ENCODE measurements at places on chromosomes 7 and 10.
A peak's percentile ranks its signal among the peaks of the same experiment; 100 is the strongest.

DNA sequence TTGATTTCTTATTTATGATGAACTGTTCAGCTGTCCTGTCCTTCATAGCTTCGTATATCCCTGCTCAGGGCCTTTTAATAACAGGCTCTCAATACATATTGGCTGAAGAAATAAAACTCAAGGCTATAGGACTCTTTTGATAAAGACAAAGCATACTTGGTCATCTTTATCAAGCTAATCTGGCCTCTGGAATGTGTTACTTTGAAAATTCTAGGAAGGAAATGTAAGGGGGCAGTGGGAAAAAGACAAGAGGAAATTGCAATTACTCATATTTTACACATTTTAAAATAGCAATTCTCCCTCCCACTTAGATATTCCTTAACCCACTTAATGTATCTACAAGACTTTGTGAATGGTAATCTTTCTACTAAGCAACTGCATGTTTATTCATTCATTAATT is 94.3 kb downstream of the OSBPL3 start:
- DNase-seq = no peak

GRCh38 chr7:55457801-55458200 is 92.7 kb downstream of the LANCL2 start:
- no peak for DNase-seq

DNA sequence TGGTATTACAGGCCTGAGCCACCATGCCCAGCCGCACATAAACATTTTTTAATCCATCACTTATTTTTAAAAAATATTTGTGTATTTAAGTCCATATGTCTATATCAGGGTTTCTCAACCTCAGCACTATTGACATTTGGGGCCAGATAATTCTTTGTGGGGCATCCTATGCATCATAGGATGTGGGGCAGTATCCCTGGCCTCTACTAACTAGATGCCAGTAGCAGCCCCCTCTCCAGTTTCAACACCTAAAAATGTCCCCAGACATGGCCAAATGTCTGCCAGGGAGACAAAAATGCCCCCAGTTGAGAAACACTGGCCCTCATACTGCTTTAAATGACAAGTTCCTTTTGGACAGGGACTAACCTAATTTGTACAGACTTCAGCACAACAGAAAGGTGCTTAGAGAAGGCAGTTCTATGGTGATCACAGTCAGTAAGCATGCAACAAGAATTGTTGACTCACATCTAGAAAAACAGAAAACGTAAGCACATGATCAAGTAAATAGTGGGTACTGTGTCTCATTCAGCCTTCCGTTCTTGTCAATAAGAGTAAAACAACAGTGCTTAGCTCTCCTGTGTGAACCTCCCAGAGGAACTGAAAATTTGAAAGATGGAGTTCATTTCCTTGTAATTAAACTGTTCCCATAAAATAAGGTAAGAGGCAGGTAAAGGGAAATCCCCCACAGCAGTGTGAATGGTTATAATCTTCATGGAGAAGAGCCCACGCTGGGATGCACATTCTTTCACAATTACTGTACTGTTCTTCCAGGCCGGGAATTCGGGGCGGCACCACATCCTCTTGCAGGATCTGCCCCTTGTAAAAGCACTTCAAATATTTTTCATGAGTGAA is 17.3 kb upstream of the ADRB1 start:
- DNase-seq = peak; percentile 26

GRCh38 chr7:26857506-26858240 is 6.7 kb downstream of the SKAP2 start:
- peak; percentile 15 for DNase-seq

- no peak for DNase-seq
Measured at GRCh38 chr10:52172581-52172980, 141.5 kb upstream of the DKK1 start.

GRCh38 chr7:68176974-68177373 is 1180.3 kb downstream of the TYW1 start:
- peak; percentile 19 for DNase-seq

- no peak for DNase-seq
Measured at GRCh38 chr7:131640686-131641085, 84.3 kb upstream of the PODXL start.

DNA sequence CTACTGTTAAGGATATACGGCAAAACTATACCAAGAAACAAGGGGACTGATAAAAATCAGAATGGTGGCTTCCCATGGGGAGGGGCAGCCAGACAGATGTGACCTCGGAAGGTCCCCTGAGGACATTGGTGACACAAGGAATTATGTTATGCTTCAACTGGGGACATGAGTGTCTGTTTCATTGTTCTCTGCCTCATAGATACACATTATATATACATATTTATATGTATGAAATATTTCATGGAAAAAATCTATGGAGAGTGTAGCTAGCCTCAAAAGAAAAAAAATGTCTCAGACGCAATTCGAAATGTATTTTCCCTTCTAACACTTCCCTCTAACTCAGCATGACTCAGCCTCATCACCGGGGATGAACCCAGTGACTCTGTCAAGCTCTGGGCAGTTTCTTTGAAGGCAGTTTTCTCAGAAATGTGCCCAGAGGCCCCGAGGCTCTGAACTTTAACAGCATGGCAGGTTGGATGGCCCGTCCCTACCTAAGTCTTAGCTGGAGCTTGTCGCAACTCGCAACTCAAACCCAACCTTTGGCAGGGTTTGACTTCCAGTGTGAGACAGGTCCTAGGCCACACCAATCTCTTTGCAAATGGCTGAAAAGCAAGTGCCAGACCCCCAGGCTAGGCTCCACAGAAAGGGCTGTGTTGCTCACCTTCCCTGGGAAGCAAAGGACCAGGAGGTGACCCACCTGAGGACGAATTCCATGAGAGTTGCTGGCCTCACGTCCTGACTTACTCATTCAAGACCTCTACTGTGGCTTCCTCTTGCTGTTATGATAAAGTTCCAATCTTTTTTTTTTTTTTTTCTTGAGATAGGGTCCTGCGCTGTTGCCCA is 86.9 kb downstream of the CARD11 start:
- no peak for DNase-seq

DNA sequence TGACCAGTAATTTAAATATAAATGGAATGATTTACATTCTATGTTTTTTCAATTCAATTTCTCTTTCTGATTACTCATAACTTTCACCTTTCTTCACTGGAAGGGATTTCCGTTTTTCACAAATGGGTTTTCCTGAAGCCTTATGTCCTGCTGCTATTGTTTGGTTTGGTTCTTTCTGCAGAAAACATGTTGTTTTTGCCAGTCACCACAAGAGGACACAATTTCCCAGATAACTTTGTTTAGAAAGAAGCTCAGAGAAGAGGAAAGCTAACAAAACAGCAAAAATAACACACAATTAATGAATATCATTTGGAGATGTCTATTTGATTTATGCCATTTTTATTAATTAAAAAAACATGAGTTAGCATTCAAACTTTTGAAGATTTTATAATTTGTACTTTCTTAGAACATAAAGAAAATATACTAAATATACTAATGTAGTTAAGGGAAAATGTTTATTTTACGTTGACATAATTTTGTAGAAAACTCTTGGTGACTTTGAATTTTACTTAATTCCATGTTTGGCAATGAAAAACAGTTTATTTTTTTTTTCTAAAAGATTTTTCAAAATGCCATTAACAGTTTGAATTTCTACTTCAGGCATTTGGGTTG is 4.6 kb upstream of the TWIST1 start:
- no peak for DNase-seq

- no peak for DNase-seq
Measured at GRCh38 chr10:16565604-16566003, 43.9 kb upstream of the C1QL3 start.

DNA sequence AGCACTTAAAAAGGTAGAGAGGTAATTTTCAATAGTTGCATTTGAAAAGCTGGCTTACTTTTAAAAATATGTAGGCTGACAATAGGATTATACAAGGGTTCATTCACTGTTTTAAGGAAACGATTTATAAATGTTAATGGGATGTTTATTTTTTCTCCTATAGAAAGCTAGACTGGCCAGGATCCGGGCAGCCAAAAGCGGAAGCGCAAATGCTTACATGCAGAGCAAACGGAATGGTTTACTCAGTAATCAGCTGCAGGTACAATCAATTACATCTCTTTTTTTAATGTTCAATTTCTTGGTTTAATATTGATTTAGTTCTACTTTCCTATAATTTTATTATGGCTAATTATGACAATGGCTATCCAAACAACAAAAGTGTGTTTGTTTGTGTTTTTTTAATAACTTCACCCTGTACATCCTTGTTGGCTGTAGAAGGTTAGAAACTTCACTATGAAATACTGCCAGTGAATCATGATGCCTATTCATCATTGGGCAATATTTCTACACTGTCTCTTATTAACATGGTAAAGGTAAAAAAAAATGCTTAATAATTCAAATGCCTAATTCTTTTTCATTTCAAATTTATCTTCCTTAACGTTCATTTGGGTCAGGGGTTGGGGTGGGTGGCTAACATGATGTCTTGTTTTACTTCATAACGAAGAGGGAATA is 116.4 kb downstream of the TSPAN12 start:
- DNase-seq = no peak

DNA sequence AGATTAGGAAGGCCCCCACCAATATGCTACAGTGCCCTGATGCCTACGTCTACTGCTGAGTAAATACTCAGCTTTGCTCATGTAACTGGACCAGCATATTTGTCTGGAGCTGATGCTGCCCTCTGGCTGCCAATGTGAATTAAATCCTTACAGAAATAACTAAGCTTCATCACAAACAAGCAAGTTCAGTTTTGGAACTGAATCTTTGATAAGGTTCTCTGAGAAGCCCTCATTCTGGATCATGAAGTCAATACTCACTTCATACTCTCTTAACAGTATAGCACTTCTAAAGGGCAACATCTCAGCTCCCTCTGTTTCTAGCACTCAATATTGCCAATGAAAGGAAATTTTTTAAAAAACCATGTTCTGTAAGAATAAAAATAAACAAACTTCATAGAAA is 246.7 kb downstream of the ETV1 start:
- DNase-seq = no peak

DNA sequence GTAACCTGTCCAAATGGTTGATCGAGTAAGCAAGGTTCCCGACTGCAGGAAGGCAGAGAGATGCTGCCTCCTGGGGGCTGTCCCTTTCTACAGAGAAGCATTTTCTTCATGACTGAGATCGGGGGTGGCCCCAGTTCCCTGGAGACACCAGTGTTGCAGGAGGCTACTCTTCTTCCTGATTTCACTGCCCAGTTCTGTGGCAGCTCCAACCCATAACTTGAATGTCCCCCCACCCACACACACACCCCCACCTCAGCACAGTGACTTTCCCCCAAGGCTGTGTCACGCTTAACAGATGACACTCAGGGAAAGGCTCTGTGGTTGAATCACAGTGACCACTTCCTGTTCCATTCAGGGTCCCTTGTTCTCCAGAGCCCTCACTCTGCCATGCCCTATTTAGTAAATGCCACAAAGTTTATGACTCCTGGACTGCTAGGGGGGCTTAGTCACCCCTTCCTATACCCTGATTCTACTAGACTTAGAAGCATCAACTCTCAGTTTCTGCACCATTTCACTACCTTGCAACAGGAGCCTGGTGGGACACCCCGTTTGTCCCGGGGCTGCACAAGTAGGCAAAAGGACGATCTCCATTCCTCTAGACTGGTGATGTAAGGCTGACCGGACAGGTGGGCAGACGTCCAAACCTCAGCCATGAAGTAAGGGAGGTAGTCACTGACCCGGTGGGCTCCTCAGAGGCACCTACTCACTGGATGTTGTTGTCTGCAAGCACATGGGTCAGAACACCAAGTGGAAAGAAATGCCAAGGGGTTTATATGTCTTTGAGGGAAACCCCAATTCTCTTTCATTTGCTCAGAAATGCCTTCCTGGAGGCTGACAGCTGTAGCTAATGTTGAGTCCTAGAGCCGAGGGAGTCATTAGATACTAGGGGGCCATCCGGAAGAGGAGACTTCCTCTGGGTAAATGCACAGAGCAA is 31.3 kb upstream of the SMC3 start:
- peak; percentile 72 for DNase-seq

- peak; percentile 9 for DNase-seq
Measured at GRCh38 chr10:37865957-37866803, 8.8 kb upstream of the ZNF248 start.

DNA sequence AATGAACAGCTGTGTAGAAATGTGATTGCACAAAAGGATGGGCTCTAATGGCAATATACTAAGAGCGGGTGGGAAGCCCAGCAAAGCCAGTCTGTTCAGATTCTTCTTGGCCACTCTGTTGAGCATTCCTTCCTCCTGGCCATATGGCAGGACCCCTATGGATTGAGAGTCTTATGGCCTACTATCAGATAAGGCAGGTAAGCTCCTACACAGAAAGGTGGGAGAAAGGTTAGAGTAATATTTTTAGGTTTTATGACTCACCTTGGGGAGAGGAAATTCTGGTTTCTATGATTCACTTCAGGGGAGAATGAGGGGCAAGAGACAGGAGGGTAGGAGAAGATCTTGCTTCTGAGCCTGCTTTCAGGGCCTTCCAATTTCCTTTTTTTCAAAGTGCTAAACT is 15.1 kb upstream of the AKR1B10 start:
- DNase-seq = no peak

DNA sequence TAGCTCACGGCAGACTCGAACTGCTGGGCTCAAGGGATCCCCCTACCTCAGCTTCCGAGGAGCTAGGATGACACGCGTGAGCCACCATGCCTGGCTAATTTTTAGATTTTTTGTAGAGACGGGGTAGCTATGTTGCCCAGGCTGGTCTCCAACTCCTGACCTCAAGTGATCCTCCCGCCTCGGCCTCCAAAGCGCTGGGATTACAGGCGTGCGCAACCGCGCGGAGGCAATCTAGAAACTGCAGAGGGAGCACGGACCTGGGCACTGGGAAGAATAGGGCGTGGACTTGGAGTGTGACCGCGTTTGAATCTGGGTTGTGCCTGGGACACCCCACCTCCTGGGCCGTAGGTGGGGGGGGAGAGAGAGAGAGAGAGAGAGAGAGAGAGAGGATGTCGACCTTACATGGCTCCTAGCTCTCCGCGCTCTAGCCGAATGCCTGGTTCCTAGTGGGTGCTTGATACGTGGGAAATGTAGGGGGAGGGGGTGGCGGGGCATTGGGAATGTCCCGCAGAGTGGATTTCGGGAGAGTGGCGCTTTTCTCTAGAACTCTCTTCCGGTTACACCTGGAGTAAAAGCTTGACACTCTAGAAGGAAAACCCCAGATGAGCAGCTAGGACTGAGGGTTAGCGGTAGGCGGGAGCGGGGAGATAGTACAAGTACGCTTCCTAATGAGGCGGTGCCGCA is 1.2 kb upstream of the MAP3K8 start:
- peak; percentile 64 for DNase-seq

DNA sequence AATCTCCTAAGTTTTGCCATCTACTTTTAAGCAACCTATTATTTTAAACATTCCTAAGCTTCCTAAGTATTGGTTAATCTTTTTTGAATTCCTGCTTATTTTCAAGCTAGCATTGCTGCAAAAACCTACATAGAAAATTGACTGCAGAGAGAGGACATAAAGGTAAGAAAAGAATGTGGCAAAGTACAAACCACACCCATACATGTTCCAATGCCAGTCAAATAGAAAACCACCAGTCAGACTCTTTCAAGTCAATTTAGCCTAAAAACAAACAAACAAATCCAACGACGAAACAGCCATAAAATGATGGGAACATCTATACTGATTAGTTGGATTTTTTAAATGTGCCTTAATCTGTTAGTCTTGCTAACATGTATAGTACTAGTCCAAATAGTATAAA is 804.8 kb downstream of the GRM8 start:
- no peak for DNase-seq

GRCh38 chr10:121183236-121183635 is 332.1 kb downstream of the WDR11 start:
- DNase-seq = no peak
